Esophagus (tissue), 2 donors: ENCODE measurements at places on chromosomes 12 and 14. TPM values are rescaled to one million over a fixed set of nuclear protein-coding genes. Genes with fewer than 3 reads are reported as not detected.

Gene CPNE6
- polyA plus RNA-seq, result not detected

Gene TGM1
- polyA plus RNA-seq, result 890 TPM

Gene POTEM
- polyA plus RNA-seq, result not detected

Gene KRT73
- not detected for polyA plus RNA-seq

Gene AACS
- polyA plus RNA-seq, result 26.9 TPM

Gene SOAT2
- polyA plus RNA-seq, result 0.16 TPM

Gene PIANP
- 0.28 TPM for polyA plus RNA-seq

Gene C14orf180
- polyA plus RNA-seq, result not detected

Gene TDP1
- 2.8 TPM for polyA plus RNA-seq

Gene SAMD15
- 0.34 TPM for polyA plus RNA-seq

Gene DIO2
- polyA plus RNA-seq, result 42.3 TPM

Gene SYT1
- 0.04 TPM for polyA plus RNA-seq

Gene HOXC12
- not detected for polyA plus RNA-seq

Gene RFX4
- polyA plus RNA-seq, result not detected

Gene GYS2
- polyA plus RNA-seq, result 4.7 TPM

Gene IRAK3
- 0.76 TPM for polyA plus RNA-seq

Gene RPL6
- 2,146 TPM for polyA plus RNA-seq

Gene CLEC9A
- 0.13 TPM for polyA plus RNA-seq

Gene FLVCR2
- 1.2 TPM for polyA plus RNA-seq
